ENCODE measurements at places on chromosomes 6 and 20.

DNA sequence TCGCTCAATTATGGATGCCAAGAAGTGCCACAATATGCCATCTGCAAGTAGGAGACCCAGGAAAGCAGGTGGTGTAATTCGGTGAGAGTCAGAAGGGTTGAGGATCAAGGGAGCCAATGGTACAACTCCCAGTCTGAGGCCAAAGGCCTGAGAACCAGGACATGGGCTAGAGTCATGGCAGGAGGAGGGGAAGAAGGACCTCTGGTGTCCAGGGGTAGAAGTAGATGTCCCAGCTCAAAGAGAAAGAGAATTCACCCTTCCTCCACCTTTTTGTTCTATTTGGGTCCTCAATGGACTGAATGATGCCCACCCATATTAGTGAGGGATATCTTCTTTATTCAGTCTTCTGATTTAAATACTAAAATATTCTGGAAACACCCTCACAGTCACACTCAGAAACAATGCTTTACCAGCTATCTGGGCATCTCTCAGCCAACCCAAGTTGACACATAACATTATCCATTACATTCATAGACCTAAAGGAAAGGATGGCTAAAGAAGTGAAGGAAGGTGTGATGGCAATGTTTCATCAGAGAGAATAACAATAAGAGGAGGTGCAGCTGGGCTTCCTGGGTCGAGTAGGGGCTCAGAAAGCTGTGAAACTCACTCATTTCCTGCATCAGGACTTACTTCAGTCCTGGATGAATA, 21.2 kb upstream of the HLA-DQA1 start:
- DNase-seq: no peak

DNA sequence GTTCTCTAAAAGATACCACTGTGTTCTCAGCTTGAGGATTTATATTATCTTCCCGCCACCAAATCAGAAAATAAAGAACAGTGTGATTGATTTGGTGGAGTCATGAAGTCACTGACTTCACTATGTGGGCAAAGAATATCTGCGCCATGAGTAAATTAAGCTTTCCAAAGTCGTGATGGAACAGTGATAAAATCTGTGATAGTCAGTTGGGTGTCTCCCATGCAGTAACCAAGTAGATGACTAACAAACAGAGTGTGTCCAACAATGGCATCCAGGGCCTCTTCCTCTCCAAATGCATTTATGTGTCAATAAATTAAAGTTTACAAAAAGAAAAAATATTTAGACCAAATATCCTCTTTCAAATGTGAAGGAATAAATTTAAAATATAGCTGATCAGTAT, 87.0 kb upstream of the DST start:
- no peak for DNase-seq

GRCh38 chr20:1633535-1633934, 13.7 kb upstream of the SIRPB1 start:
- no peak for DNase-seq

GRCh38 chr6:72386324-72386723, 235.5 kb upstream of the KCNQ5 start:
- no peak for DNase-seq

GRCh38 chr20:2917266-2917665, 44.0 kb downstream of the PTPRA start:
- DNase-seq: no peak

DNA sequence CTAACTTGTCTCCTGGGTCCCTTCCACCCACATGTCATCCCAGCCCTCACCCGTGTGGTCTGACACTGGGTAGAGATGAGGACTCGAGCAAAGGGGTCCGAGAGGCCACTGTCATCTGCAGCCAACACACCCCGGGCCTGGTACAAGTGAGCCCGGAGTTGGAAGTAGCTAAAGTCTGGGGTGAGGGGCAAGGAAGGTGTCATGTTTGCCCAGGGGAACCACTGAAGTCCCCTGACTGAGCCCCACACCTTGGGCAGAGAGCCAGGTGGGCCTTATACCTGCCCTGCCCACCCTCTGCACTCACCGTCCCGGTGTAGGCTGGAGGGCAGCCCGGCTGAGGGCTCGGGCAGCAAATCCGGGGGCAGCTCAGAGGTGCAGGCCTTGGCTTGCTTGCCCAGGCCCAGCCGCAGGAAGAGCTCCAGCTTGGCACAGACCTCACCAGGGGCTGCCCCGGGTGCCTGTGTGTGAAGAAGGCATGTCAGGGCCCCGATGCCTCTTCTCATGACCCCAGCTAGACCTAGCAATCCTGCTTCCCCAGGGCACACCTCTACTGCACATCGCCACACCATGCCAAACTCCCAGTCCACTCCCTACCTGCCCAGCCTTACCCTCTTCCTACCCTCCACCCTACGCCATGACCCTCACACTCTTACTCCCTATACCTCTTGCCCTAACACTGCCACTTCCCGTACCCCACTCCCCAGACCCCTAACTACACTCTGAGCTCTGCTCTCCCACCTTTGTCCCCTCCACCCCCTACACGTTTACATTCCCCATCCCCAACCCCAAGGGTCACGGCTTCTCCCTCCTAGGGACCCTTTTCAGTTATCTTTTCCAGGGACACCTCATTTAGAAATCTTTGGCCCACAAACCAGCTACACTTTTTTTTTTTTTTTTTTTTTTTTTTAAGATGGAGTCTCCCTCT, 31.7 kb upstream of the SPAG4 start:
- no peak for DNase-seq

DNA sequence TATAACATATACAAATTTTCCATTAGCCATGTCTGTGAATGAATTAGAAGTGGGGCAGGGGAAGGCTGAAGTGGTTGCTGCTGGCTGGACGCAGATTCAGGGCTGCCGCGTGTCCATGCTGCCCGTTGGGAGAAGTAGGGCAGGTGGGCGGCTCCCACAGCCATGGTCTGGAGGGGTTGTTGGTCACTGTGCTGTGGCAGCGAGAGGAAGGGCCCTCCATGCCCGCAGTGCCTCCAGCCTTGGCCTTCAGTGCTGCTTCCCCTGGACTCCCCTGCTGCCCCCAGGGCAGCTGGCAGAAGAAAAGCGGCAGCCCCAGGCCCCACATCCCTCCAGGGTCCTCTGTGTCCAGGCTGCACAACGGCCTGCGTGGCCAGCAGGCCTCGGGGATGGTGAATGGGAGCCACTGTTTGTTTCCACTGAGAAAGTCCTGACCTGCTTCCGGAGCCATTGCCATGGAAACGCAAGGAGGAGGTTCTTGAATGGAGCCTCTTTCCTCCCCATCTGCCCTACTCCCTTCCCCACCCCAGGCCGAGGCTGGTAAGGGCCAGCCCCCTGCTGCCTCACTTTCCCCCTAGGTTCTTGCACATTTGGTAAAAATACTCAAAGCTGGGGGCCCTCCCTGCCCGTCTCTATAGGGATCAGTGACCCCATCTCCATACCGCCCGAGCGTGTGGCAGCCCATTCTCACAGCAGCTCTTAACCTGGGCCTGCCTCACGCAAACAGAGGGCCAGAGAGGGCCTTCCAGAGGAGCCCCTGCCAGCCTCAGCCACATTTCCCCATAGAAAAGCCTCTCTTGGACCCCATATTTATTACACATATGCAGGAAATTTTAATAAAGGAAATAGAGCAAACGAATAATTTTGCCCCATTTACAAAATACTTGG, 113.3 kb downstream of the SASH1 start:
- DNase-seq: no peak

Data from stimulated activated CD8-positive, alpha-beta memory T cell treated with anti-CD3 and anti-CD28 coated beads, Interleukin-7, amount 100 ng/mL, for 48 hours (primary cell).